PC-3 (cell line): ENCODE measurements at places on chromosomes 12 and 14. TPM values are rescaled to one million over a fixed set of nuclear protein-coding genes. Genes with fewer than 3 reads are reported as not detected.

- no peak for DNase-seq
These were observed 169.1 kb upstream of the TBX3 start for GRCh38 chr12:114852976-114853529.

DNA sequence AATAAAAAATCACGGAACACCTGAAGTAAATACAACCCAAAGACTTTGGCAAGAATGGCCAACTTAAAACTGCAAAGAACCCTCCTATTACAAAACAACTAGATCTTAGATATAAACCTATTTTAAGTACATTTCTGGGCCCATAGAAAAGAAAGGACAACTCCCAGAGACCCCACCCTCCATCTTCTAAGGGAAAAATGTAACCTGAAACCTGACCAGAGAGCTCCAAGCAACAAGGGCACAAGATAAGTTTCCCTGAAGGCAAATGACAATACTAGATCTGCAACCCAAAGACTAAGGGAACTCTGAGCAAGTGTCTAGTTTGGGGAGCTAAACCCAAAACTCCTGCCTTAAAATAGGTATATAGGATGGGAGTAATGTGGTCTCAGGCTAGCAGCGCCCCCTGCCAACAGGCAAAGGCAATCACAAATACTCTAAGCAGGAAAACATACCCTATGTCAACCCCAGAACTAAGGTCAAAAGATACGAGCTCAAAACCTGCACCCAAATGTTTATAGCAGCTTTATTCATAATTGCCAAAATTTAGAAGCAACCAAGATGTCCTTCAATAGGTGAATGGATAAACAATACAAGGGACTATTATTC lies 218.9 kb downstream of the ITPR2 start:
- peak; percentile 56 for DNase-seq

DNA sequence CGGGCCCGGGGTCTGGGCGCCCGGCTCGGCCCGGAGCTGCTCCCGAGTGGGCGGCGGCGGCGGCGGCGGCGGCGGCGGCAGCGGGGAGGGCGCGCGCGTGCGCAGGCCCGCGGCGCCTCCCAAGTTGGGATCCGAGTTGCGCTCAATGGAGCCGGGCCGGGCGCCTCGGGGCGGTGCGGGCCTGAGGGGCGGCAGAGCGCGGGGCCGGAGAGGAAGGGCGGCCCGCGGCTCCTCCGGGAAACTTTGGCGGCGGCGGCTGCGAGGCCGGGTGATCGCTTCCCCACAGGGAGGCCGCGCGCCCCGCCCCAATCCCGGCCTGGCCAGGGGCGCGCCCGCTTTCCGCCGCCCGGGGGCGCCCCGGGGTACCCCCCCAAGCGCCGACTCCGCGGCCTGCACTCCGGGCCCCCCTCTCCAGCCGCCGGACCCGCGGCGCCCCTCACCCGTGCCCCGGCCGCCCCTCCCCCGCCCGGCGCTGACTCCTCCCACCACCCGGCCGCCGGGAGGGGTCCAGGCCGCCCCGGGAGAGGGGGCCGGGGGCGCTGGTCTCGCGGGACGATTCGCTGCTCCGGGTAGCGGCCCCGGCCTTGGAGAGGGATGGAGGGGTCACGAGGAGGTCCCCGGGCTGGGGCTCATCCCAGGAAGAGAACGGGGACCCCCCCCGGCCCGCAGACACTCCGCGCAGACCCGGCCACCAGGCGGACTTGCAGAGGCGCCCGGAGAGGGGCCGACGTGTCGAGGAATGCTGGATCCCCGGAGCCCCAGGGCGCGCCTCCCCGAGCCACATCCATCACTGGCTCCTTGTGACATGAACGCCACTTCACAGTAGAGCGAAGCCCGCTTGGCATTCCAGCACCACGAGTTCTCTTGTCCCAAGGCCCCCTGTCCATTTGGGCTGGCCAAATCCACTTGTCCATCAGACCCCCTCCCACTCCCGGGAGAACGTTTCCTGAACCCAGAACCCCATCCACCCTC lies at the start of gene RILPL1:
TSS of gene RILPL1 (minus strand) at position 48 of the 972 bp plus-strand sequence. CDS start 237 bp downstream, outside the sequence.
- peak; percentile 39 for DNase-seq

- DNase-seq = no peak
These were observed 55.7 kb downstream of the LIN52 start for GRCh38 chr14:74140374-74140850.

DNA sequence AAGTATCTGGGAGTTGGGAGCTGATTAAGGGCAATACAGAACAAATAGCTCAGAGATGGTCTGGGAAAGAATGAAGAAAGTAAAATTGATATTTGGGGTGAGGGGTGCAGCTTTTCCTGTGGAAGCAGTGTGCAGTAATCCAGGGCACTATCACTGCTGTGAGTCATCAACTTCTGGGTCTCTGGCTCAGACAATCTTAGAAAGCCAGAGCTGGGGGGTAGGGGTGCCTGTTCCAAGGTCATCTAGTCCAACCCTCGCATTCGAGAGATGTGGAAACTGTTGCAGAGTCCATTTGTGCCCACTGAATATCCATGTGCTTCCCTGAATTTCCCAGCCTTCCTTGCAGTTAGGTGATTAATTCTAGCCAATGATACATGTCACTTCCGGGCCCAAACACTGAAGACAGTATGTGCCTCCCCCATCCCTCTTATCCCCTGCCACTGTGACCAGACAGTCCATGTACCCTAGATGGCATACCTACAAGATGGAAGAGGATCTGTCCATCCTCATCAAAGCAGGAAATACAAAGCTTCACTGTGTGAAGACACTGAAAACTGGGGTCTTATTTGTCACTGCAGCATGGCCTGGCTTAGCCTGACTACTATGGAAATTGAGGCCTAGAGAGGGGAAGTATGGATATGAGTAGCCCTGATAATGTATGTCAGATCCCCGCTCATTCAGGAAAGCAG lies 51.9 kb downstream of the ZFP36L1 start:
- no peak for DNase-seq

The CARMIL3 gene
- not detected in 2 replicates for total RNA-seq

The SERPINA12 gene
- total RNA-seq = not detected in 2 replicates
